ENCODE measurements at places on chromosomes 3 and 15.

GRCh38 chr3:139252719-139253118, 91.1 kb upstream of the MRPS22 start:
- DNase-seq, result no peak

GRCh38 chr15:56948000-56948763, 29.7 kb downstream of the TCF12 start:
- DNase-seq, result no peak

DNA sequence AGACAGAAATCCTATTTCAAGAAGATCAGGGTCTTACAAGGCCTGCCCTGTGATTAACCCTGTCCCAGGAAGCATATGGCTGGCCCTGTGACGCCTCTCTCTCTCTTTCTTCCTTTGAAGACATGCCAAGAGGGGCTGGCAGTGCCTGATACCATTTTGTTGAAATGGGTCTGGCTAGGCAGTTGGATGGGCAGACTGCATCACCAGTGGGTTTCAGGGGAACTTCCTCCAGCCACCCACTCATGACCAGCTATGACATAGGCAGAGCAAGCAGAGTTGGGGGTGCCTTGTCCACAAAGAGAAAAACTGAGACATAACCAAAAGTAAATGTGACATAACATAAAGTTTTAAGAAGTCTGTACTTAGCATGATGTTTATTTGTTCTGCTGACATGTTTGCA, 31.4 kb upstream of the MANF start:
- DNase-seq, result no peak

- DNase-seq, result no peak
Measured at GRCh38 chr3:16410659-16411058, 102.8 kb downstream of the RFTN1 start.

GRCh38 chr3:29581311-29581710, 300.4 kb downstream of the RBMS3 start:
- no peak for DNase-seq

GRCh38 chr3:22795917-22796316, 407.2 kb upstream of the UBE2E2 start:
- no peak for DNase-seq

- no peak for DNase-seq
Measured at GRCh38 chr3:11172096-11172690, 17.9 kb downstream of the HRH1 start.

DNA sequence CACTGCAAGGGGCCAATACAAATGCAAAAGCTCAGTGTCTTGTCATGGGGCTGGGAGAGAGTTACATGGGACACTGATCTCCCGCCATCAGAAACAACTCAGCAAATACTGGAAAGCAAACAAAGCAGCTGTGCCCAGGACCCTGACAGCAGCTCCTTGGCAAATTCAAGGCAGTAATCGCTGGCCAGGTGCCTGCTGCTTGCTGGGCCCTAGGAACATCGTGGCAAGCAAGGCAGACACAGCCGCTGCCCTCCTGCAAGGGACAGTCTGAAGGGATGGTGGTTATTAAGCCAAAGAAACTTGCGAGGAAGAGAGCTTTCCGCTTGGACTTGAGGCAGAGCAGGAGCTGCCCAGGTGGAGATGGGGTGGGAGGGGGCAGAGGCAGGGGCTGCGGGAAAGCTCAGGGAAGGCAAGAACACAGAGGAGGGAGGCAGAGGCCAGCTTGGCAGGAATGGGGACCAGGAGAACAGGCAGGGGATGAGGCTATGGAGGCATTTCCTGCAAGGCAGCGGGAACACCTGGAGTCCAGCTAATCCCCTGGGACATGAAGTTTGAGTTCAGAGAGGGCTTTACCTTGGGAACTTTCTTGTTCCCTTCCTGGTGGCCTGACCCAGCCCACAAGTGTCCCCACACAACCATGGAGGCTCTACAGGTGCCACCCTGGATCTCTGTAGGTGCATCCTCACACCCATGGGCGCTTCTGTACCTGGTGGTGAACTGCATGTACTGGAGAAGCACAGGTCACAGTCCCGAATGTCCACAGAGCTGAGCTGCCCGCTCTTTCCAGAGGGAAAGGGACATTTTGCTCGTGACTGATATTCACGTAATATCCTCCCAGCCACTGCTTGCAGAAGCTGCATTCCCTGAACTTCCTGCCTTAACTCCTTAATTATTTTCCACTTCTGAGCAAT, 78.7 kb upstream of the ATP2B2 start:
- no peak for DNase-seq

DNA sequence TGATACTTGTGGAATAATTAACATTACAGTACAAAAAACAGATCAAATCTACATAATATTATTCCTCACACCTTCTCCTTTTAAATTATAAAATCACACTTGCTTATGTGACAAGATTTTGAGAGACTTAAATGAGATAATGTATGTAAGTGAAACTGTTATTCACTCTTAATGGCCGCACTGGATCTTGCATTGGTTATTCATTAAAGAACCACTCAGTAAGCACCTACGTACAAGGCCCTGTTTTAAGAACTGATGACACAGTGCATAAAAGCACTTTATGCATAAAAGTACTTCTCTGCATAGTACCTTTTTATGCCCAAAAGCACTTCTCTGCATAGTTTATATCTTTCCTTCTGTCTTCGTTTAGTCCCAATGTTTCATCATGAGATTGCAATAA, 172.1 kb downstream of the GOLGA6L6 start:
- no peak for DNase-seq

DNA sequence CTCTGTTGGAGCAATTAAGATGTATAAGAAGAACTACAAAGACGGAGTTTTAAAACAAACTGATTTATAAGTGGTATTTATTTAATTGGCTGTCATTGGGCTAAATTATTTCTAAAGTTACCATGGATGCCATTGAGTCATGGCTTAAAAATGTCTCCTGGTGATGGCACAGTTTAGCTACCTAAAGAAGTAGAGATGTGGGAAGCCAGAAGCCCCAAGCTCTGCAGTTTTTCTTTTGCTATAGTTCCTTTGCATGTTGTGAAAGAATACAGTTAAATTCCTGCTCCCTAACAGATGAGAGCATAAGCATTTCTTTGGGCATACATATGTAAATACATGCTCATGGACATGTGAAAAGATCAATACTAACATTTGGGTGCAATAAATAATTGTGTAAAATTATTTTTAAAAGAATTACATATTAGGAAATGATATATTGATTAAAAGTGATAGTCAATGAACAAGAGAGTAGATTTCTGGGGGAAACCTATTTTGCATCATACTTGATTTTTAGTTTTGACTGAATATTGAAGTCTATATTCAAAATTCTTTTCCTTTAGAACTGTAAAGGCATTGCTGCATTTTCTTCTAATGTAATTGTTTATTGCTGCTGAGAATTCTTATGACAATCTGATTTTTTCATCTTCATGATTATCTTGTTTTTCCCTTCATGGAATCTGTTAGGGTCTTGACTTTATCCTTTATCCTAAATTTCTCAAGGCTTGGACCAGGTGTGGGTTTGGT, 2.1 kb downstream of the OPA1 start:
- no peak for DNase-seq

- no peak for DNase-seq
Measured at GRCh38 chr15:39180483-39180933, 400.4 kb upstream of the THBS1 start.

DNA sequence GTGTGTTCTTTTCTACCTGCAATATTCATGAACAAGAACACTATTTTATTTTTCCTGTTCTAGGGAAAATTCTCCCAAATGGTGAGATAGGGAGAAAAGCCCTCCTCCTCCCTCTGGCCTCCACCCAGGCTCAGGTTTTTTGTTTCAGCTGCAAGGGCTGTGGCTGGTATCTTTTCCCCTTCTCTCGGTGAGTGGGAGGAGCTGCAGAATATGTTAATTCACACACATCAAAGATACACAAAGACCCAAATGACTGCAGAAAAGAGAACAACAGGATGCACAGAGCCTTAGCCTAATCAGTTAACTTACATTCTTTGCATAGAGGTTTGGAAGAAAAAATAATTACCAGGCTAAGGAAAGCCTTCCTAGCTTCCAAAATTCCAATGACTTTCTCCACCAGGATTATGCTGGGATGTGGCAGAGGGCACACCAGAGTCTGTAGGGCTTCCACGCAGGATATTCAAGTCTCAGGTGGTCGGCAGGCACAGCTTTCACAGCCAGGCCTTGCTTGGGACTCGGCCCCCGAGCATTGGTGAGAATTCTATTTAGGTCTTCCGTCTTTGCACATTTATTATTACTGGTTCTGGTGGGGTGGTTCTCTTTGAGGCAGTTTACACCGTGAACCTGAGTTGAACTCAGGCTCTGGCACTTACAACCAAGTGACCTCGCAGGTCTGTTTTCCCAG, 64.9 kb downstream of the ABHD5 start:
- DNase-seq, result no peak

- DNase-seq, result no peak
Measured at GRCh38 chr3:49032646-49033304, 3.6 kb upstream of the IMPDH2 start.

All from GM13976 (cell line).